ENCODE measurements at places on chromosomes 4 and X. TPM values are rescaled to one million over a fixed set of nuclear protein-coding genes. Genes with fewer than 3 reads are reported as not detected.

The GLRA3 gene
- 1.1 TPM for total RNA-seq

The ZNF182 gene
- 9.7 TPM for total RNA-seq

The UGT2B10 gene
- total RNA-seq, result not detected

The STARD8 gene
- total RNA-seq, result not detected

The LPAR4 gene
- total RNA-seq, result not detected

The TEX13C gene
- not detected for total RNA-seq

The RNF150 gene
- not detected for total RNA-seq

The IL1RAPL1 gene
- not detected for total RNA-seq

The ITIH6 gene
- total RNA-seq, result not detected

The FGFBP1 gene
- total RNA-seq, result not detected

The SSX4 gene
- total RNA-seq, result not detected

The GPR143 gene
- total RNA-seq, result not detected

The RASL11B gene
- not detected for total RNA-seq

The FAM149A gene
- total RNA-seq, result not detected

The IL1RAPL2 gene
- not detected for total RNA-seq

The FMR1 gene
- 46.7 TPM for total RNA-seq

The SLC7A11 gene
- 16.7 TPM for total RNA-seq

The CLGN gene
- 4.2 TPM for total RNA-seq

The TMEM144 gene
- 0.66 TPM for total RNA-seq

The GLRA2 gene
- total RNA-seq, result not detected

The MAGEB2 gene
- not detected for total RNA-seq

The WDFY3 gene
- total RNA-seq, result not detected

The ERCC6L gene
- 14.7 TPM for total RNA-seq

The ERVMER34-1 gene
- not detected for total RNA-seq

The TIMM8A gene
- 29.3 TPM for total RNA-seq

The CABS1 gene
- total RNA-seq, result not detected

The TCP11X2 gene
- not detected for total RNA-seq

The FRG2 gene
- total RNA-seq, result not detected

The COL4A6 gene
- total RNA-seq, result not detected

The JCHAIN gene
- 1,325 TPM for total RNA-seq

The ZNF732 gene
- not detected for total RNA-seq

The FABP2 gene
- not detected for total RNA-seq

The ARHGAP6 gene
- total RNA-seq, result not detected

The SLC49A3 gene
- not detected for total RNA-seq

The ZNF711 gene
- total RNA-seq, result 12.3 TPM

The HADH gene
- 78.7 TPM for total RNA-seq

The PTTG2 gene
- total RNA-seq, result 1.7 TPM

The TLR8 gene
- total RNA-seq, result not detected

The PLXNA3 gene
- 8.0 TPM for total RNA-seq

The TMPRSS11D gene
- total RNA-seq, result not detected

The TBC1D9 gene
- 10.4 TPM for total RNA-seq

The NSG1 gene
- total RNA-seq, result 35.5 TPM

The NCAPG gene
- 89.8 TPM for total RNA-seq

The MAGEA10 gene
- not detected for total RNA-seq

The TRIM61 gene
- 5.2 TPM for total RNA-seq

The ENPEP gene
- 0.09 TPM for total RNA-seq

The GYPB gene
- not detected for total RNA-seq

The S100P gene
- total RNA-seq, result not detected

The NKX3-2 gene
- 0.63 TPM for total RNA-seq

The FHDC1 gene
- 0.06 TPM for total RNA-seq

The TSR2 gene
- total RNA-seq, result 30.7 TPM

Data from OCI-LY7 (cell line).